Activated CD4-positive, alpha-beta T cell treated with anti-CD3 and anti-CD28 coated beads for 1 hour (primary cell): ENCODE measurements at places on chromosomes 11 and 22.

DNA sequence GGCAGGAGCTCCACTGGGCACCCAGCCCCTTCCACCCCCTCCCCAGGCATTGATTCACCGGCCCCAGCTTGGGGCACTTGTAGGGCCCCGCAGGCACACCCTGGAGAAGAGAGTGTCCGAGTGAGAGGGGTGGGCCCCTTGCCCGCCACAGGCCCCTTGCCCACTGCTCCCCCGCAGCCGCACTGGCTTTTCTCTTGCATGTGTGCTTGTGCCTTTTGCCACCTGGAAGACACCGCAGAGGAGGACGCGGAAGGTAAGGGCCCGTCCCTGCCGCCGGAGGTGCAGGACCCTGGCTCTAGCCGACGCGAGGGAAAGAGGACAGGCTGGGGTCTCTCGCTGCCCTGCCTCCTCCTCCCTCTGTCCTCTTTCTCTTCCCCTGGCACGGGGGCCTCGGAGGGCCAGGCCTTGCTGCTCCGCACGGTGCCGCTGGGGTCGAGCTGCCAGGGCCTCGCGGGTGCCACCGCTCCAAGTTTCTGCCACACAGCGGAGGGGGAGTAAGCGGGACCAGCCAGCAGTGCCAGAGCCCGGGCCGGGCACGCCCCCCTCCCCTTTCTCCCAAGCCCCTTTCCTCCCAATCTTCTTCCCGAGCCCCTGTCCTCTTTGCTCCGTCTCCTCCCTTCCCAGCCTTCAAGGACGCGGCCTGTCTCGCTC lies 9.5 kb downstream of the TNNT3 start:
- no peak for DNase-seq

GRCh38 chr11:92657226-92657625 lies 312.2 kb upstream of the MTNR1B start:
- DNase-seq = no peak

DNA sequence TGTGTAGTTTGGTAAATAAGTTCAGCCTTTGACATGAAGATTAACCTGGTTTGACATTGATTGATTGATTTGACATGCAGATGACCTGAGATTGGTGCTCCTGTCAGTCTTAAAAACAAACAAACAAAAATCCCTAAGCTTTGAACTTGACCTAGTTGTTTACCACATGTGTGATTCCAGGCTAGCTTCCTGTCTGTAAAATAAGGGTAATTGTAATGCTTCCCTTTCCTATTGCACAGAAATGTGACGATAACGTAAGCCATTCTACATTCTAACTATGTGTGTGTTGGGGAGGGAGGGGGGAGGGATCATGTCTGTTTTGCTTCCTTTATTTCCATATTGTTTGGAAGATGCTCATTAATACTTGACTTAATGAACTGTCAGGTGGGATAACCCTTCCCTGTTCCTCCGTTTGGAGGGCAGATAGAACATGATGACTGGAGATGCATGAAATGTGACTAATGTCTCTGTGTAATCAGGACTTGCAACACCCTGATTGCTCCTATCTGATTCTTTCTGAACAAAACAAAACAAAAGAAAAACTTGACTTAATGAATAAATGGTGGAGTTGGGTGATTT lies 106.1 kb upstream of the CLMP start:
- no peak for DNase-seq

DNA sequence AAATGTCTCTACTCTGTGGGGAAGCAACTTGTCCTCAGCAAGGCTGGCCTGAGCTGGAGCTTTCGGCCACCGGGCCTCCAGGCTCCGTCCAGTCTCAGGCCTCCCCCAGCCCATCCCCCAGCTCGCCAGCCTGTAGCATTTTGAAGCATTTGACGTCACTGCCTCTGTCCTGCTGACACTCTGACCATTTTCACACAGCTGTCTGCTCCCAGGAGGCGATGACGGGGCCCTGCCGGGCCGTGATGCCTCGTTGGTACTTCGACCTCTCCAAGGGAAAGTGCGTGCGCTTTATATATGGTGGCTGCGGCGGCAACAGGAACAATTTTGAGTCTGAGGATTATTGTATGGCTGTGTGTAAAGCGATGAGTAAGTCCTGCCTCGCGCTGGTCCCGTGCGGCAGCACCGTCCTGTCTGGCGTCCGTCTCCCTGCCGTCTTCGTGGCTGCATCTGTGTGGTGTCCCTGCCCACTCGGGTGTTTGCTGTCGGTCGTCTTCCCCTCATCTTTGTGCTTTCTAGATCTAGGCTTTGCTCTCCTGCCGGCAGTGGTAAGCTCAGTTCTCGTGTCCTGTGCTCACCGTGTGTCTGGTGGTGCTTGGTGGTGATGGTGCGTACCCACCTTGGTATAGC lies 36.1 kb upstream of the ST14 start:
- no peak for DNase-seq

- no peak for DNase-seq
Observed at GRCh38 chr11:35335226-35335625, 84.1 kb downstream of the SLC1A2 start.

- no peak for DNase-seq
Observed at GRCh38 chr11:214083-214482, 6.6 kb downstream of the RIC8A start.

- no peak for DNase-seq
Observed at GRCh38 chr11:67307545-67308001, 4.2 kb downstream of the SSH3 start.

DNA sequence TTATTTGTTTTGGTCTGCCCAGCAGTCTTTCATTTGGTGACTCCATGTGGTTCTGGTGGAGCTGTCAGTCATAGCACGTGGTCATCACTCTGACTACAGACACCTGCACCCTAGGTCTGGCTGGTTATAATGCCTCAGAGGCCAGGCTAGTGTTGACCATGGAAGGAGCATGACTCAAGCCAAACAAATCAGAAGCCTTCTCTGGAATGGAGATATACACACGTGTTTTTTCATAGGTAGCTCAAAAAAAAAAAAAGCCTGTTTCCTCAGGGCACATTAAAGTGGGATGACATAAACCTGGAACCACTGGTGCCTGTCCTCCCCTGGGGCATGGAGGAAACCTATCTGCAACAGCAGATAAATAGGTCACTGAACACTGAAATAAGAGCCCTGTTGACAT lies 8.1 kb upstream of the PLAAT3 start:
- no peak for DNase-seq

DNA sequence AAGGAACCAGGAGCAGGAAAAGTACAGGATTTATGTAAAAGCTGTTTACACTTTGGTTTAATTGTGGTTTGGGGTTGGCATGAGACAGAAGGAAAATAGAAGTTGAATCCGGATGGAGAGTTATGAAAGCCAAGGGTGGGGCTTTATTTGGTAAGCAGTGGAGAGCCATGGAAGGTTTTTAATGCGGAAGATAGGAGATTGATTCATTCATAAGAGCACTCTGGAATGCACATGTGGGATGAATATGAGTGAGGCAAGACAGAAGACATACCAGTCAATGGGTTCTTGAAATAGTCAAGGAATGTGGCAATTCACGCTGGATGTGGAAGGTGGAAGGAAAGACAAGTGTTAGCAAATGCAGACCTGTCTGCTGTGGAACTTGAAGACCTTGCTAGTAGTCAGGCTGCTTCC lies 9.3 kb upstream of the GLB1L3 start:
- DNase-seq = no peak

DNA sequence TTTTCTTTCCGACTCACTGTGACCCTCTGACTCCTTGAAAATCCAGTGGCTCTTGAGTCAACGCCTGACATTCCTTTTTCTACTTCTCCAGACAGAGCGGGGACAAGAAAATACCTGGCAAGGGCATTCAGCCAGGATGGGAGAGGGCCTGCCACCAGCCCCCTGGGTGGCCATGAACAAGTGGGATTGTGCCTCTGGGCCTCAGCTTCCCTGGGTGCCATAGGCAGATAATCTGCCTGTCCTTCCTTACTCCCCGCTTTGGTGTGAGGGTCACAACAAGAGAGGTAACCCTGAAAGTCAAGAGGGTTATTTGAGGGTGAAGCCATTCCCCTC lies 613.9 kb upstream of the CADM1 start:
- no peak for DNase-seq

- no peak for DNase-seq
Observed at GRCh38 chr22:17823226-17823625, 49.0 kb upstream of the BID start.

DNA sequence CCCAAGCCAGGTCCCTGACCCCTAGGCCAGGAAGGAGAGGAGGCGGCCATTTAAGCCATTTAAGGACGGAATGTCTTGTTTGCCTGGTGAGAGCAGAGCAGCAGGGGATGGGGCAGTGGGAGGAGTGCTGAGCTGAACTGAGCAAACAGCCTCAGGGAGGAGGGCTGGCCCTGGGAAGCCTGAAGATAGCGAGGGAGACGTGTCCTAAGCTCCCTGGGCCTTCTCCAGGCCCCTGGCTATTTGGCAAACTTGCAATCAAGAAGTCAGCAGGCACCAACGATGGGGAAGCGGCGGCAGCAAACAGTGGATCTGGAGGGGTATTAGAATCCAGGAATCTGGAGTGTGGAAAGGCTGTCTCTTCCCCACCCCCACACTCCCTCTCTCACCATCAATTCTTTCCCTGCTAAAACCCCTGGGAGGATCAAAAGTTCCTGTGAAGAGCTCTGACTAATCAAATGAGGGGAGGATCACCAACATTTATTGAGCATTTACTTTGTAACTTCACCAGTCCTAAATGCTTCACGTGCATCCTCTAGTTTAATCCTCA lies 8.8 kb downstream of the BCL9L start:
- no peak for DNase-seq
